ENCODE measurements at places on chromosomes 5 and 9.

GRCh38 chr9:124306098-124306735 is 48.5 kb downstream of the NEK6 start:
- DNase-seq, result no peak

- DNase-seq, result no peak
These were observed 161.4 kb downstream of the CD180 start for GRCh38 chr5:67035098-67035740.

DNA sequence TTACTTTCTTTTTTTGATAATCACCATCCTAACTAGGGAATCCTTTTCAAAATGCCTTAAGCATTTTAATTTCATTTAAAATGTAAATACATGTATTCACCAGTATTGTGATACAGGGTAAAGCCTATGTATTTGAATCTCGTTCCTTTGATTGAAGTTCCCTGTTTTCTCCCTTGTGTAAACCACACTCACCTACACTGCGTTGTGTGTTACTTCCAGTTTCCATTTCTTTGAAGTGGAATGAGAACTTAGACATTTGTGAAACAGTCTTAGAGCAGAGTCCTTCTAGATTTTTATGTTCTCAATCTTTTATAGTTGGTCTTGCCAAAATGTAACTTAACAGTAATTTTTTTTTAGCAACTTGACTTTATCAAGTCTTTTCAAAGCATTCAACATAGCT is 101.4 kb downstream of the ZNF462 start:
- no peak for DNase-seq

DNA sequence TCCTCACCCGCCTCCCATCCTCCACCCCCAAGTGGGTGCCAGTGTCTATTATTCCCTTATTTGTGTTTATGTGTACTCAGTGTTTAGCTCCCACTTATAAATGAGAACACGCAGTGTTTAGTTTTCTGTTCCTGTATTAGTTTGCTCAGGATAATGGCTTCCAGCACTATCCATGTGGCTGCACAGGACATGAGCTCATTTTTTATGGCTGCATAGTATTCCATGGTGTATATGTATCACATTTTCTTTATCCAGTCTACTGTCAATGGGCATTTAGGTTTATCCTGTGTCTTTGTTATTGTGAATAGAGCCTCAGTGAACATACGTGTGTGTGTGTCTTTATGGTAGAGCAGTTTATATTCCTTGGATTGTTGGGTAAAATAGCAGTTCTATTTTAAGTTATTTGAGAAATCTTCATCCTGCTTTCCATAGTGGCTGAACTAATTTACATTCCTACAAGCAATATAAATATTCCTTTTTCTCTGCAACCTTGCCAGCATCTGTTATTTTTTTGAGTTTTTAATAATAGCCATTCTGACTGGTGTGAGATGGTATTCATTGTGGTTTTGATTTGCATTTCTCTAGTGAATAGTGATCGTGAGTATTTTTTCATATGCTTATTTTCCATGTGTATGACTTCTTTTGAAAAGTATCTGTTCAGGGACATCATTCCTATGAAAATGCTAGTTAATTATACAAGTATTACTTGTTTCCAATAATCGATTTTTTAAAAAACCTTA is 164.0 kb upstream of the CCDC152 start:
- DNase-seq, result no peak

DNA sequence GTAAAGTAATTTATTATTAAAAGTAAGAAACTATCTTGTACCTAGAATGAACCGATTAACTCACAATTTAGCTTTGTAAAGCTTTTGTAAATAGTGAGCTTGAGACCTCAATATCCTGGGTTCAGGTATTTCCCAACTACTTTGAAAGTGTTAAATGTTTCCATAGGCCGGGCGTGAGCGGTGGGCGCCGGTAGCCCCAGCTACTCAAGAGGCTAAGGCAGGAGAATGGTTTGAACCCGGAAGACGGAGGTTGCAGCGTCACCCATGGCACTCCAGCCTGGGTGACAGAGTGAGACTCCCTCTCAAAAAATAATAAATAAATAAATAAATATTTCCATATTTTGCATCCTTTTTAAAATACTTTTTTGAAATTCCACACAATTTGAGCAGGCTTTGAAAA is 1.5 kb upstream of the ANKH start:
- DNase-seq, result no peak

DNA sequence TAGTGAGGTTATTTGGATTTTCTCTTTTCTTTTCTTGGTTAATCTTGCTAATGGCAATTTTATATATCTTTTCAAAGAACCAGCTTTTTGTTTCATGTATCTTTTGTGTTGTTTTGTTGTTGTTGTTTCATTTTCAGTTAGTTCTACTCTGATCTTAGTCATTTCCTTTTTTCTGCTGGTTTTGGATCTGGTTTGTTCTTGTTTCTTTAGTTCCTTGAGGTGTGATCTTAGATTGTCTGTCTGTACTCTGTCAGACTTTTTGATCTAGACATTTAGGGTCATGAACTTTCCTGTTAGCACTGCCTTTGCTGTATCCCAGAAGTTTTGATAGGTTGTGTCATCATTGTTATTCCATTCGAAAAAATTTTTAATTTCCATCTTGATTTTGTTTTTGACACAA is 399.7 kb downstream of the TLE1 start:
- DNase-seq, result no peak

- no peak for DNase-seq
These were observed 8.3 kb downstream of the DIMT1 start for GRCh38 chr5:62395210-62395950.

GRCh38 chr5:7415123-7415522 is 19.2 kb downstream of the ADCY2 start:
- DNase-seq, result no peak

Data from D341Med (cell line).